Esophagus squamous epithelium (tissue), 5 donors: ENCODE measurements at places on chromosomes 16 and 17.

DNA sequence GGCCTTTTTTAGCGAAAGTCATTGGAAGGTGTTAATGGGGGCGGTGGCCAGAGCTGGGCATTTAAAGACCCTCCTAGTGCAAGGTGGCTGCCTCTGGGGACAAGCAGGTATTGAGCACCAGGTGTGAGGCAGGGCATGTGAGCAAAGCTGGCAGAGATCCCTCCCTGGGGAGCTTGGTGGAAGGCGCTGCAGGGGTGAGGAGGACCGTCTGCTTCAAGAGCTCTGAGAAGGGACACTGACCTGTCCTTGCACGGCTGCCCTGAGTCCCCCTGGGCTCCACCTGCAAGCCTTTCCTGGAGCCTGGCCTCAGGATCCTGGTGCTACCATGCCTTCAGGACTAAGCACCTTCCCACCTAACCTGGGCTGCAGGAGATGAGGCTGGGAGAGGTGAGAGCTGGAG lies 127.0 kb upstream of the CIBAR2 start:
- DNase-seq, result no peak

- no peak for DNase-seq
Observed at GRCh38 chr17:50087246-50087911, 7.8 kb upstream of the PDK2 start.

GRCh38 chr16:74936902-74937560 lies 47.9 kb downstream of the WDR59 start:
- DNase-seq, result no peak

DNA sequence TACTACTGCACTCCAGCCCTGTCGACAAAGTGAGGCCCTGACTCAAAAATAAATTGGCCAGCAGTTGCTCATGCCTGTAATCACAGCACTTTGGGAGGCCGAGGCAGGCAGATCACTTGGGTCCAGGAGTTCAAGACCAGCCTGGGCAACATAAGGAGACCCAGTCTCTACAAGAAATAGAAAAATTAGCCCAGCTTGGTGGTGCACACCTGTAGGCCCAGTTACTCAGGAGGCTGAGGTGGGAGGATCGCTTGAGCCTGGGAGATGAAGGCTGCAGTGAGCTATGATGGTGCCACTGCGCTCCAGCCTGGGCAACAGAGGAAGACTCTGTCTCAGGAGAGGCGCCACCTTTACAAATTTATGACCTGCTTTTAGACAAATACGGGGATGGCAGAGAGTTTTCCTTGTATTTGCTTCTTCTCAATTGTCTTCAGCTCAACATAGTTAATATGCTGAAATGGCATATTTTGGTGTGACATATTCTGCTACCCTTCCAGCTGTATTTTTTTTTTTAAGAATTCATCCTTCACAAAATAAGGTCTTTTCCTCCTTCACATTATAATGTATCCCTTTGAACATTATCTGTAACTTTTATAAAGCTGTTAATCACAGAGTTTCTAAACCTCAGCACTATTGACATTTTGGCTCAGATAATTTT lies 21.1 kb upstream of the YPEL2 start:
- DNase-seq, result no peak
